ENCODE measurements at places on chromosomes 7 and 10.

DNA sequence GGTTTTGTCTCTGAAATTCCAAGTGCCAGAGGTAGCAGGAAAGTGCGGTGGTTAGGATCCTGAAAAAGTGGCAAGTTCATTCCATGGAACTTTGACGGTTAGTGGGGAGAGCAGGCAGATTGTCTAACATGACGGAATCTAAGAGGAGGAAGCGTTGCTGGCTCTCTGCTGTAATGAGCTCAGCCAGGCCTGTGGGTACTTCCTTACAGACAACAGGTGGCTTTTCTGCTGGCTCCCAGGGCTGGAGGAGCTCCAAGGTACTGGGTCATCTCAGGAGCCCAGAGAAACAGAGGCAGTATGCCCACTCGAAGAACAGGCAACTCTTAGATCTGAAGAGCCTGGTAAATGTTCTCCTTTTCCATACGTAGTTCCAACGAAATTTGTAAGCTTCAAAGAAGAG, 3.1 kb upstream of the AIFM2 start:
- DNase-seq: no peak

DNA sequence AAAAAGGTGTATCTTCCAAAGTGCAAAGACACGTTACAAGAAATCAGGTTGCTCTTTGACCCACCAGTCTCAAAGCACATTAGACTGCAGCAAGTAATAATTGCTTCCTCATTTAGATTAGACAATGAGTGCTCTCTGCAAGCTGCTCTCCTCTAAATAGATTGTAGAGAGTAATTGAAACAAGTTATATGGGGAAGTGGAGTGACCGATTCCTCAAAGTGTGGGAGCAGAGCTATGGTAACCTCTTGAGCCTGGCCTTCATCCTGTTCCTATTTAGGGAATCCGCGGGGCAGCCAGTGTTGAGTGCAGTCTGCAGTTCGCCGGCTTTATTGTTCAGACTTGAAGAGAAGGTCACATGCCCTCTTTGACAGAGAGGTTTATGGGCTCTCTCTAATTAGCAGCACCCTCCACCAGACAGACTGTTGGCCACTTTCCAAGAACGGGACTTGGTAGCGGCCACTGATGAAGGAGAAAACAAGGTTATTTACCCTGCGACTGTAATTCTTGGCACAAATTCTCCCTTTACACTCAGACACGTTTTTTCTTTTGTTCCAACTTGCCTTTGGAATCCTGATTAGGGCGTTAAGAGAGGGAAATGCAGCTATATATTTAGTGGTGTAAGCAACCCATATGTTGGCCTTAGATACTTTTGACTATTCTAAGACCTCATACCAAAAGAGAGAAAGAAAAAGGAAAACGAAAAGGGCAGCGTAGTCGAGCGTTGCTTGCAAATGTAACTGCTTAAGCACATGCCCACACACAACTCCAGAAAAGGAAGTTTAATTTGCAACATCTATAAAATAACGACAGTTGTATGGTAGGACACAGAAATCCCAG, 107.5 kb downstream of the REEP3 start:
- DNase-seq: peak; percentile 35

GRCh38 chr10:33240931-33241330, 93.5 kb downstream of the NRP1 start:
- DNase-seq: peak; percentile 87

DNA sequence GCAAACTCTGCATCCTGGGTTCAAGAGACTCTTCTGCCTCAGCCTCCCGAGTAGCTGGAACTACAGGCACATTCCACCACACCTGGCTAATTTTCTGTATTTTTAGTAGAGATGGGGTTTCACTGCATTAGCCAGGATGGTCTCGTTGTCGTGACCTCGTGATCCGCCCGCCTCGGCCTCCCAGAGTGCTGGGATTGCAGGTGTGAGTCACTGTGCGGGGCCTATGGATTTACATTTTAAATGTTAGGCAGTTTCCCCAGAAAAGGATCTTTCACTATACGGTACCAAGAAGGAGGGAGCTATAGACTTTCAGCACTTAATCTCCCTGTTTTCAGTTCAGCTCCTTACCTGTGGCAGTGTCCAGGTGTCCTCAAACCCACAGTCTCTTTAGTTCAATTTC, 50.8 kb downstream of the SIRT1 start:
- DNase-seq: no peak

GRCh38 chr7:70614237-70615045, 517.5 kb upstream of the GALNT17 start:
- peak; percentile 26 for DNase-seq

- peak; percentile 52 for DNase-seq
Observed at GRCh38 chr7:104980841-104981671, 32.9 kb upstream of the KMT2E start.

- no peak for DNase-seq
Observed at GRCh38 chr7:124322561-124322960, 289.7 kb upstream of the TMEM229A start.

- peak; percentile 54 for DNase-seq
Observed at GRCh38 chr7:83921941-83922607, 272.5 kb downstream of the SEMA3A start.

DNA sequence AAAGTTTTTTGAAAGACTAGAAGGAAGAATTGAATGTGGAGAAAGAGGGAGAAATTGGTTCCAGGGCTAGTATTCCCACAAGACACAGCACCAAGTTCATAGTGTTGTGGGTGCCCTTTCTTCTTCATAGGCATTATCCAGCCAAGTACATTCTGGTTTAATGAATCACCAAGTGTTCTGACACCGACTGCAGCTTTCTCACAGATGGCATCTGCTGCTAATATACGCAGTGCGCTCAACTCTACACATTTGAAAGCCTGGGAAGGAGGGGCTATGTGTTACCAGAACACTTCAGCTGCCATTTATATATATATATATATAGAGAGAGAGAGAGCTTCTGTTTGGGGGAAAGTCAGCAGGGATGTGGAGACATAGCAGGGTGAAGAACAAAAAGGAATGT, 1168.4 kb downstream of the GATA3 start:
- DNase-seq: peak; percentile 61

DNA sequence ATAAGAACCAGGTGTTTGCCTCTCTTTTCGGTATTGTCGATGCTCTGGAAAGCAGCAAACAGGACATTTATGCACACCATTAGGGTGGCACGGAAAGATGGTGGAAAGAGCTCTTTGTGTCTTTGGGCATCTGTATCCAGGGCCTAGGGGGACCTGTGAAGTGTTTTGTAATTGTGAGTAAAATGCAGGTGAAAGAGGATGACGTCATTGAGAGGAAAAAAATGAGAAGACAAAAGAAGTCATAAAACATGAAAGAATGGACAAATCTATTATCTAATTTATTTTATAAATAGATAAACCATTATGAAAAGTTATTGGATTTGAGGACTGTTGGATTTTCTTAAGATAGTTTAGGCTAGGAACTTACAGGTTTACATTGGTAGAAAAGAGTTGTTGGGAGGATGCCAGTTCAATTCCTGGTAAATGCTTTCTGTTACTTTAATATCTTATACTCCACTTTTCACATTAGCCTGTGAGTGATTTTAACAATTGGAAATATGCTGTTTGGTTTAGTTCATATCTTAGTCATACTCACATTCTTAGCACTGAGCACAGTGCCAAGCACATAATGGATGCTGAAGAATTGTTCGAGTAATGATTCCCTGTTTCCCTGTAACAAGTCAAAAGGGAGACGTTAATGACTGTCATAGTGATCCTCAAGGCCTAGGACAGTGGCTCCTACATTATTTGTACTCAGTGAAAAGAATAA, 62.6 kb downstream of the EXOC4 start:
- DNase-seq: peak; percentile 69

DNA sequence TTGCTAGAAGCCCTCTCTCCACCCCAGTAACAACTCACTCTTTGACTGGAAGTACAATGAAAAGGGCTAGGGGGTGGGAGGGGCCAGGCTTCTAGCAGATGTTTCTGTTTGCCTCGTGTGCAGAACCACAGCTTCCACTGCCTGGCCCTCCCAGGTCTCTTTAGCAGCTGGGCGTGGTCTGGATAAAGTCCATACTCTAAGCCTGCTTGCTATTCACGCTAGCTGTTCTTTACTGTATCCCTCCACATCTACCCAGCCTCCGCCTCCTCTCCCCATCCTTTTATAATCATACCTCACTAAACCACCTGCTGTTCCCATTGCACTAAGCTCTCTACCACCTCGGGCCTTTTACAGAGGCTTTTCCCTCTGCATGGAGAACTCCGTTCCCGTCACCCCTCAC, 288.8 kb downstream of the CAMK1D start:
- DNase-seq: peak; percentile 54

GRCh38 chr7:95684037-95684436, 87.7 kb upstream of the PDK4 start:
- peak; percentile 15 for DNase-seq

GRCh38 chr7:94792241-94792640, 115.2 kb upstream of the PPP1R9A start:
- no peak for DNase-seq

- no peak for DNase-seq
Observed at GRCh38 chr7:66348959-66349358, 143.8 kb downstream of the TPST1 start.

DNA sequence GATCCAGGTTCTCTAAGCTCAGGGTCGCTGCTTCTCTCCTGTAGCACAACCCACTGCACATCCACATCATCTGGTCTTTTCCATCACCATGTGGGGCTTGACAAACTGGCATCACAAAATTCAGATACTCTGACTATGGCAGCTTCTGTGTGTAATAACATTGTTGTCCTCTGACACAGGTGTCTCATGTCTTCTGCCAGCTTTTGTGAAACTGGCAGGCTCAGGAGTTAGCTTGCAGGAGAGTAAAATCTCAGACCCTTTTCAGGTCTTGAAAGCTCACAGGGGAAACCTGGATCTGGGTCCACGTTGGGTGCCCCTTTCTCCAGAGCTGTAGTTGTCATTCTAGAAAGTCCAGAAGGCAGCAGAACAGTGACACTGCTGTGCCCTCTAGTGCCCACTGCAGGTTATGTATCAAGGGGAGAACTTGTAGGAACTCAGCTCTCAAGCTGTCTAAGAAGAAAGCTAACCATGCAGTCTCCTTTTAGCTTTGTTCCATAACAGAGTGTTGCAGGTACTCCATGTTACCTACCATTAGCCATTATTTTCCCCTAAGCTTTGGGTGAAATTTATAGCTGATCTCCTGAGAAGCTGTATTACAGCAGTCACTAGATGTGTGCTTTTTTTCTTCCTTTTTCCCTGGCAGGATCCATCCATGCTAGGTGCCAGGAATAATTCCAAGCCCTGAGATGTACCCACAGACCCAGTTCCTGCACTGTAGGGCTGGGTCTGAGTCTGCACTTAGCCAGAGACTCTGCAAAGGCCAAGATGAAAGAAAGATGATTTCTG, 102.7 kb downstream of the ZNF248 start:
- no peak for DNase-seq

DNA sequence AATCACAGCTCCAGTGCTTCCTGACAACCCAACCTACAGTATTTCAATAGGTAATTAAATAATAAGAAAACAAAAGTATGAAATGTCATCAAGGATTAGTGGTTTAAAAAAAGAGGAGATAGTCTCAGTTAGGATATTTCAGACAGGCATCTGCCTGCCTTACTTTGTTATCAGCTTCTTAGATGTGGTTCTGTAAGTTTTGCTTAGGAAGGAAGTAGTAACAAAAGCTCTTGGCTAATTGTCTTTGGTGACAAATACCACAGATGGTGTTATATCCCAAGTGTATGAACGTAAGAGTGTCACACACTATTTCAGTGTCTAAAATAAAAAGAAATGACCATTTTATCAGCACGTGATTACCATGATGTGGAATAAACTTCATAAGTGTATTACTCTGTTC, 9.8 kb upstream of the ACTA2 start:
- DNase-seq: no peak

- no peak for DNase-seq
Observed at GRCh38 chr10:62573929-62574328, 199.8 kb downstream of the ZNF365 start.

- no peak for DNase-seq
Observed at GRCh38 chr7:96361116-96361857, 39.4 kb upstream of the SLC25A13 start.

GRCh38 chr10:560314-560992, 129.0 kb downstream of the DIP2C start:
- no peak for DNase-seq

- DNase-seq: peak; percentile 57
Observed at GRCh38 chr10:23343591-23344240, 881 bp downstream of the C10orf67 start.

Measured in fibroblast of skin of abdomen (primary cell).